ENCODE measurements at places on chromosomes 4 and X.
A peak's percentile ranks its signal among the peaks of the same experiment; 100 is the strongest.

GRCh38 chr4:144862210-144862609, 216.3 kb downstream of the HHIP start:
- DNase-seq = no peak

DNA sequence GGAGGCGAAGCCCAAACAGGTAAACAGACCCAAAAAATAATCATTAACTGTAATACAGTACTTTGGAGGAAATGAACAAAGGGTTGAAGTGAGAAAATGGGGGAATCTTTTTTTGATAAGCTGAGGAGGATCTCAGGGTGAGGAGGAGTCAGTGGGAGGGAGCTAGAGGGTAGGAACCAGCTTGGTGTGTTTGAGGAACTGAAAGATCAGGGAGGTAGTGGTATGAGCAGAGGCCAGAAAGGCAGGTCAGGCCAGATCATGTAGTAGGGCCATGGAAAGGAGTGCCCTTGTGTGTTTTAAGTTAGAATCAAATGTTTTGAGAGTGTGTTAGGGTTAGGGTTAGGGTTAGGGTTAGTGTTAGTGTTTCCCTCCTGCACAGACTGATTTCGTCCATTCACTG, 48.8 kb downstream of the PPP2R2C start:
- no peak for DNase-seq

DNA sequence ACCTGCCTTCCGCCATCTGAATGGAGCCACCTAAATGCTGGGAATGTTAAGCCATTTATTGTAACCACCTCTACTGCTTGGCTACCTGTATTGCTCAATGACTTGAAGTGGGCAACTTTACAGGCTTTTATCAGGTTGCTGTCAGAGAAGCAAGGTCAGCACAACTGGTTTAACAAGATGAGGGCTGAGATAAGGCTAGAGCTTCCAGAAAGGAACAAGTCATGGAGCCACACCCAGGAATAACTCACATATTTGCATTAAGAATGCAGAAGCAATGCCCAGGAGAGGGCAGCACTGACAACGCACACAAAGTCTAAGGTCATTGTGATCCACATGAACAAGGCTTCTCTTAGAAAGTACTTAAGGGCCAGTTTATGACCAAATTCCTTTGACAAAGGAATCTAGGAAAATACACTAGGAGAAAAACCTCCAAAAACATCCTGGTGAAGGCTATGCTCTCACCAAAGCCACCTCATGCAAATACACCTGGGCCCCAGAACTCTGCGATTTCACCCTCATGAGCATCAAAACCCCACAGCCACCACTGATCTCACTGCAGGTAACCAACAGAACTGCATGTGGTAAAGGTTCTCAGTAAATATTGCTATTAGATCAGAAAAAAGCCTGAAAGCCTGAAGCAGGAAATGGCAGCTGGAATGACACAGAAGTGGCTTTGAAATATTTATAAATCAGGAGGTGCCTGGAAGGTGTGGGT, 15.0 kb upstream of the STS start:
- DNase-seq = peak; percentile 71

DNA sequence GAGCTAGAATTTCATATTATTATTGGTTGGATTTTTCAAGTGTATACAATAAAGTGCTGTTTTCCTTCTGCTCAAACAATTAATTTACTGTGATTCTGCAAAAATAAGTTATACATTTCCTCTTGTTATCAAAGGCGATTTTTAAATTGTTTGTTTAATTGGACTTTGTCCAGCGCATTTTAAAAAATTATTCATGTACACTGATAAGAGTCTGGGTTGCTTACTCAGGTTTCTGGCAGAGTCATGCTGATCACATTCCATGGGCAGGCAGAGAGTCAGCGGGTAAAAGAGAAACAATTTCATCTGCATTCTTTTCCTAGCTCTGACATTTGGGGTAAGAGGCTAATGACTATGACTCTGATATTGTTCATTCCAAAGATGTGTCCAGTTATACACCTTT, 8.9 kb downstream of the FAT4 start:
- peak; percentile 88 for DNase-seq

DNA sequence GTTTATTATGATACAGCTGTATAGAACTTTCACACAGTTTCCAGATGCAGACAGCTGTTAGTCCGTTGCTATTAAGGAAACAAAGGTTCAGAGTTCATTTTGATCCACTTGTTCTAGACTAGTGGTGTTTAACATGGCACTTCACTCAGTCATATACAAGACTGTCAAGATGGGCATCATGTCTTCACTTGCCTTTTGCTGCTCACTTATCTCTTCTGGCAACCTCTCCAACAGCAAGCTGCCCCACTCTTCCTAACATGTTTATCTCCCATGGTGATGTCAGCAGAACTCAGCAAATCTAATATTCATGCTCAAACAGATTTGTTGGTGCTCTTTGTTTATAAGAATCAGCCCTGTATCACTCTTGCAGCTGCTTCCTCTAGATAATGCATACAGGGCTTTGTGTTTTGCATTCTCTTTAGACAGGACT, 236.2 kb upstream of the HAND2 start:
- no peak for DNase-seq

DNA sequence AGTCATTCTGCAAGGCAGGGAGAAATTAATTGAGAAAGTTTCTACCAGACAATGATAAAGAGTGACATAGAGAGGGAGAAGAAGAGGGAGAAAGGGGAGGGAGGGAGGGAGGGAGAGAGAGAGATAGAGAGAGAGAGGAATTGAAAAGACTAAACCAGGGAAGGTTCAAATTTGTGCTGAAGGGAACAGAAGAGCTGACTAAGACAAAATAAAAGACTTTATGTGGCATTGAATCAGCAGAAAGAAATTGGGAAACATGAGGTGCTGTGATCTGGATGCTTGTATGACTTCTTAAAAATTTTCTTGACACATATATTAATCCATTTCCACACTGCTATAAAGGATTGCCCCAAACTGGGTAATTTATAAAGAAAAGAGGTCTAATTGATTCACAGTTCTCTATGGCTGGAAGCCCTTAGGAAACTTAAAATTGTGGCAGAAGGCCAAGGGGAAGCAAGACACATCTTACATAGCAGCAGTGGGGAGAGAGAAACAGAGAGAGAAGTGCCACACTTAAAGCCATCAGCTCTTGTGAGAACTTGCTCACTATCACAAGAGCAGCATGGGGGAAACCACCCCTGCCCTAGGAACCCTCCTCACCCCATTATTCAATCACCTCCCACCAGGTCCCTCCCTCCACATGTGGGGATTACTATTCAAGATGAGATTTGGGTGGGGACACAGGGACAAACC, 13.5 kb upstream of the CXCL6 start:
- no peak for DNase-seq

DNA sequence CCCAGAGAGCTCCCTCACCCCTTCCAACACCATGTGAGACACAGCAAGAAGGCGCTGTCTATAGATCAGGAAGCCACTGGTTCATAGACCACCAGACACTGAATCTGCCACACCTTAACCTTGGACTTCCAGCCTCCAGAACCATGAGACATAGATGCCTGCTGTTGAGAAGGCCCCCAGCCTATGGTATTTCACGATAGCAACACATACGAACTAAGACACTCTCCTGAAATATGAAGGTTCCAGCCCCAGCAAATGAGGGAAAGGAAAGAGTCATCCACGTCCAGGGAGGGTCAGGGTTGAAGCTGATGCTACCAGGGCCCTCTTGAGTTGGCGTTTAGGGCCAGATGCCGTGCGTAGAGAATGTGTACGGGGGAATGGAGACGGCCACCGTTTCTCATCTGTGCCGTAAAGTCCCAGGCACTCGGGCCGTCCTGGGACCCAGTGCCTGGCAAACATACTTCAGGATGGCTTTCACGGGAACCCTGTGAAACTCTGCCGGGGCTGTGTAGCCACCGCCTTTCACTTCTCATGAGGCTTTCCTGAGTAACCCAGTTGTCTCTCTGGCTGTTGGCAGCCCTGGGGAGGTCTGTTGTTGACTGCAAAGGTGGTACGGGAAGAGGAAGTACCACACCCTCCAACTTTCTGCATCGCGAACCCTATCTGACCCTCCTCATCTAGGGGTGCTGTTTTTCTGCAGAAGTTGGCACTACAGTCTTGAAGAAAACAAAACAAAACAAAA, 17.7 kb upstream of the P2RY8 start:
- no peak for DNase-seq

DNA sequence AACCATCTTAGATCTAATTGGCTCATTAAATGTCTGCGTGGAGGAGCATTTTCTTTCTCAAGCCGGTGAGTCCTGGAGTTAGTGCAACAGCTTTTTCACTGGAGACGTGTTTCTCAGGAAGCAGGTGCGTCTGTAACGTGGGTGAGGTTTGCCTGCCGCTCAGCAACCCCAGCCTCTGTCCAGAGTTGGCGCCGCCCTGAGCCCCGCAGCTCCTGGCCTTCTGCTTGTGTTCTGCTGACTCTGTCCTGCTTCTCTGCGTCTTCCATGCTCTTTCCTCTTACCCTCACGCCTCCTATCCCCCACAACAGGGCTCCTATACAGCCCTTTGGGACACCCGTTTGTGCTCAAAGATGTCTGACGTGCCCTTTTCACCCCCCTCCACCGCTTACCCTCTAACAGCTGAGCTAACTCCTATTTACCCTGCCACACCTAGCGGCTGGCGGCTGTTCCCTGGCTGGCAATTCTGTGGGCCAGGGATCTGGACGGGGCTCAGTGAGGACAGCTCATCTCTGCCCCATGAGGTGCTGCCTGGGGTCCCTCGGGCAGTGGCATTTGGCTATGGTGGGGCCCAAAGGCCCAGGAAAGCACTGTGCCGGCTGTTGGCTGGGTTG, 18.8 kb downstream of the DOK7 start:
- no peak for DNase-seq

- no peak for DNase-seq
Measured at GRCh38 chrX:789096-789495, 158.5 kb downstream of the SHOX start.

- peak; percentile 71 for DNase-seq
Measured at GRCh38 chrX:110086916-110087484, 84.1 kb downstream of the TMEM164 start.

DNA sequence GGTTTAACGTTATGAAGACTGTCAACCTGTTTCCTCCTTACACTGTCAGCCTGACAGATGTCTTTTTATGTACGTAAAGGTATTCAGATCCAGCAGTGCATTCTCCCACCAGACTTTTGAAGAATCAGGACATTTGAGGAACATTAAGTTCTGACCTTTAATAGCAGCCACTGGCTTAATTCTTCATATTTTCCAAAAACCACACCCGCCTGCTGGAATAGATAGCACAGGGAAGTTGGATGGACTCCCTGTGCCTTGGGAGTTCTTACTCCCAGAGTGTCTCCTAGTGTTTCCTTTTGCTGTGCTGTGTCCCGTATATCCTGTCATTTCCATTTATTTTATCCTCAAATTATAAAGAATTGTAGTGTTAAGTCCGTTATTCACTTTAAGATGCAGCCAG, 94.5 kb downstream of the AFF1 start:
- DNase-seq = no peak

DNA sequence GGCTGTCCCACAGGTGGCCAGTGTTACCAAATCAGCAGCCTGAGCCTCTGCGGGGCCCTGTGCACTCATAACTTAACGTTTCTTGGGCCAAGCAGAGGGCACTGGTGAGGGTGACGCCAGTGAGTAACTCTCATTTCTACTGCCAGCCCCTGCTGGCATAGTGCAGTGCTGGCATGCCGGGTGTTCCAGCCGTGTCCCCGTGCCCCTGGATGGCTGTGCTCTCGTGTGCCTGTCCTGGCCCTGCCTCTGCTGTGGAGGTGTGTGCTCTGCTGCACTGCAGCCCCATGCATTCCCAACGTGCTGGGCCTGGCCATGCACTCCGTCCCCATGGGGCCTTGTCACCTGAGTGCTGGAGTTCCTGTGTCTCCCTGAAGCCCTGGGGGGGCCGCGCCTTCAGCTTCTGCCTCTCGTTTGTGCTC, 14.7 kb downstream of the TBC1D14 start:
- DNase-seq = no peak

- no peak for DNase-seq
Measured at GRCh38 chr4:8461616-8462015, 21.0 kb downstream of the TRMT44 start.

GRCh38 chrX:152960115-152960514, 33.8 kb downstream of the PNMA5 start:
- DNase-seq = no peak

GRCh38 chrX:37812110-37812509, 32.3 kb downstream of the CYBB start:
- no peak for DNase-seq

GRCh38 chrX:44088510-44089144, 115.4 kb upstream of the NDP start:
- no peak for DNase-seq

DNA sequence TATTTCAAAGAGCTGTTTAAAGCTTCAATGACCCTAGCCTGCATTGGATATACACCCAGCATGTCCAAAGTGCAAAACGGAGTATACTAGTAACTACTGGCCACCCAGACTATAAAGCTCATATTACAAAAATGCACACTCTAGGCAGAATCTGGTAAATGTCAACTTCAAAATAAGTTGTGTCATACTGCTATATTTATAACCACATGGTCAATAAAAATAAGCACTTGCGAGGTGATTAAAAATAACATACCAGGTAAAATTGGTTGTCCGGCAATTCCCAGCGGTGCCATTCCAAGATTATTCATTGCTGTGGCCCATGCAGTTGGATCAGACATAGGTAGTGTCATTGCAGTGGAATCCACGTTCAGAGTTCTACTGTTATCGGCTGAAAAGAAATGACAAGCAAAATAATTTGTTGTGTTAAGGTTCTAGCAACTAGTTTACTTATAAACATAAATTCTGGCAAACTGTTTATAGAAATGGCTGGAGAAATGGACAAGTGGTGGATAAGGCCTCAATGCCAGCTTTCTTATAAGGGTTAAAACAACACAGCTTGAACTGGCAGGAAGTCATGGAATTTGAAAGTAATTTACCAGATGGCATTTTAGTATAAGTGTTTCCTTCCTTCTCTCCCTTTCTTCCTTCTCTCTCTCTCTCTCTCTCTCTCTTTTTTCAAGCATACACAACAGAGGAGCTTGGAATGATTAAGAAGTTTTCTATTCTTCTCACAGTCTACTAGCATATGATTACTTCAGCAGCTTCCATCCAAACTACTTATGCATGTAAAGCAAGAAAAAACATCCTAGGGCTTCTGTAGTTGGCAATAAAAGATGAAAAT, 199.9 kb downstream of the ENOX2 start:
- DNase-seq = peak; percentile 50

GRCh38 chrX:146863566-146863965, 49.0 kb upstream of the CXorf51A start:
- DNase-seq = no peak

DNA sequence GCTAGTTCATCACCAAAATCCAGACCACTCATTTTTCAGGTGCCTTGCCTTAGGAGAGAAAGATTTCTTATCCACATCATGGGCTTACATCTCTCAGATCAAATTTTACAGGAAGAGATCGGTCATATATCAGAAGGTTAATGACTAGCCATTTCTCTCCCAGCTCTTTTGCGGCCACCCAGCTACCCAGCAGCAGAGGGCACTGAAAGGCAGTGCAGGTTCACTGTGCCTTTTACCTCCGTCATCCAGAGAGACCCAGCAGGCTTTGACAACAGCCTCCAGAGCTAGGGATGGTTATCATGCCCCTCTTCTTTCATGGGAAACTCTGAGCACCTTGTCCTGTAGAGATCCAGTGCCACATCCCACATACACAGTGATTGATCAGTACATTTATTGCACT, 384.8 kb downstream of the AFF2 start:
- no peak for DNase-seq

Measured in endothelial cell of umbilical vein (primary cell).